ENCODE measurements at places on chromosomes 11 and 22. TPM values are rescaled to one million over a fixed set of nuclear protein-coding genes. Genes with fewer than 3 reads are reported as not detected.

DNA sequence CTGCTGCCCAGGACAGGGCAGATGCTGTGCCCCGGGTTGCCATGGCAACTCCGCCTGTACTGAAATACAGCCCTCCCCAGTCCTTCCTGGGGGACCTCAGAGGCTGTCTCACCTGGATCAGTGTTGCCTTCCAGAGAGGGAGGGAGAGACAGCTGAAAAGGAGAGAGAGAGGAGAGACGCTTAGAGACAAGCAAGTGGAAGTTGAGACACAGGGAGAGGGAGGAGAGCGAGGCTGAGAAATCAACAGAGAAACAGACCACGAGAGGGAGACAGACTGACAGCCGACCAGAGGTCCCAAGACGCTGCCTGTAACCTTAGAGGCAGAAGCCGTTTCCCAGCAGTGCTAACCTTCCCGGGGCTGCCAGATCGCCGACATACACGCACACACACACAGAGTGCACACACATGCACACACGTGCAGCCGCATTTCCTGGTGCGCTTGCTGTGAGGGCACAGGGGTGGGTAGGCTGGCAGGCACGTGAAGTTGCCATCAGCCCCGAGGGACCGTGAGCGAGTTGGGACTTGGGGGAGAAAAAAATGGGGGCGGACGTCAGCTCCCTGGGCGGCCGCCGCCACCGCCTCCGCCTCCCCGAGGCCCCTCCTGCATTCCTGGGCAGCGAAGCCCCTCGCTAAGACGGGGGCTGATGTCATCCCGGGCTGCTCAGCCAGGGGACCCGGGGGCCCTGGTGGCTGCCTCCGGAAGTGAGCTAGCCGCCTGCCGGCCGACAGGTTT lies 88.6 kb upstream of the CRYBB3 start:
- DNase-seq: peak; percentile 74

DNA sequence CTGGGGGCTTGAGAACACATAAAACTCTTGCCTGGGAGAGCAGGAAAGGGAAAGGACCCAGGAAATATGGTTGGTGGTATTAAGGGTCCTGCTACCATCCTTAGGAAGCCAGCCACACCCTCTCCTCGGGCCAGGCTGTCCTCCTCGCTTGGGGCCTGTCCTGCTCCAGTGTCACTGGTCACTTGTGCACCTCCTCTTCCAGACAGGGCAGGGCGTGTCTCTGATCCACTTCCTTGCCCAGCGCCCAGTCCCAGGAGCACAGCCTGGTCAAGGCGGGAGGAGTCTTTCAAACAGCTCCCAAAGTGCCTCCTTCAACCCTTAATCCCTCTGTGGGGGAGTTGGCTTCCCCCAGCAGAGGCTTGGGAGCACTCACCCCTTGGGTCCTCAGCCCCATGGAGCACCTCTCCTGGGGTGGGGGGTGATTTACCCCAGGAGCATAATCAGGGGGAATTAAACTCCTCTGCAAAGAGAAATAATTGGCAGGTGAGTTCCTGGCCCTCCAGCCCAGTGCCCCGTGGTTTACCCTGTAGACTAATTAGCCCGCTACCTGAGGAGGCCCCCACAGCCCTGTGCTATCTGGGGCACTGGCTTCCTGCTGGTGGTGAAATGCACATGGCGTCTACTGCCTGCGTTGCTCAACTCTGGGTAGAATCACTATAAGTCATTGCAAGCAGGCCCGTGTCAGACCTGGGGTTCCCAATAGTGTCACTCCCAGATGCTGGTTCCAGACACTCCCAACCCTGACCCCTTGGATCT lies 8.0 kb downstream of the TMPRSS6 start:
- DNase-seq: no peak

DNA sequence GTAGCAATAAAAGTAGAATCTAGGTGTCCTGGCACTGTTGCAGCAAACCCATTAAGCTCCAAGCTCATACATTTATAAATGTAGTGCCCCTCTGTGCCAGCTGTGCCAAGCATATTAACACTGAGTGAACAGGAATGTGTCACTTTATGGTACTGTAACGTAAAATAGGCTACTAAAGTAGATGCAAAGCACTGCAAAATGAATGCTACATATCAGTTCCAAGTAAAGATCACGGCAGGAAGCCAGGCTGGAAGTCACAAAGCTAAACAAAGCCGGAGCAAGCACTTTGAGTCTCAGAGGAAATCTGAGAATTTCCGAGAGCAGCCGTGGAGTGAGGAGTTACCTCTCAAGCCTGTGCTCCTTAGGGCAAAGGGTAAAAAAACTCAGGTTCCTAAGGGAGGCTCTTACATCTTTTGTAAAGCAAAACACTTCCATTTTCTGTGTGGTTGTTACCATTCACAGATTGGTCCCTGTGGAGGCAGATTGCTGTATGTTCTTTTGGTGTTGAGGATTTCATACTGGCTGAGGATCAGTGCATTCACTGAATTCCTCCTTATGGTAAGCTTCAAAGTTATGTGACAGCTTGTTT lies 85.7 kb downstream of the WNT11 start:
- peak; percentile 61 for DNase-seq

- DNase-seq: no peak
Measured at GRCh38 chr22:39610766-39611165, 40.2 kb downstream of the CACNA1I start.

GRCh38 chr22:43360576-43360975 lies 17.4 kb upstream of the SCUBE1 start:
- no peak for DNase-seq

DNA sequence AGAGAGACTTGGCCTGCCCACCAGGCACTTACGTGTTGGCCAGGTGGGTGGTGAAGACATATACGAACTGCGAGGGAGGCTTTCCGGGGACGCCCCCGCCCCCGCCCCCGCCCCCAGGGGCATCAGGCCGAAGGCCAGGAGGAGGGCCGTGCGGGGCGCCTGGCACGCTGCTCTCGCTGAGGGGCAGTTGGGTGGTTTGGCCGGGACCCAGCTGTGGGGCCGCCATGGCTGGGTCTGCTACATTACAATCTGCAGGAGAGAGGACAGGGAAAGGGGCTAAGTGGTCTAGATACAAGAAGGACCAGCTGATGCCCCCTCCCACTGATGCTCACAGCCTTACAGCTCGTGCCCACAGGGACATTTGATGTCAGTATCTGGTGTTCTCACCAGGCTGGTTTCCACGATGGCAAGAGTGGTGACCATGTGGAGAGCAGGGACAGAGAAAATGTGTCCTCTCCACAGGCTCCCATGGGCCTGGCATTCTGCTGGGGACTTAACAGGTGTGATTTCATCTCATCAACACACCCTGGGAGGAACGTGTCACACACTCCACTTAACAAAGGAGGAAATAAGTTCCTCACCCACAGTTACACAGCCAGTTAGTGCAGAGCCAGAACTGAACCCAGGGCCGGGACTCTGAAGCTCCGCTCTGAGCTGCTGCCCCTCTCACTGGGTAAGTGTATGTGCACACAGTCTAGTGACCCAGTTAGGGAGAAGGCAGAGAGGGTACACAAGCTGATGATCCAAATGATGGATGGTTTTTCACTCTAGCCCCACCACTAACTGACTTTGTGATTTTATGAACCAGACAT lies 19.7 kb downstream of the CXCR5 start:
- DNase-seq: no peak

GRCh38 chr11:66851698-66852465 lies 5.0 kb upstream of the LRFN4 start:
- no peak for DNase-seq

DNA sequence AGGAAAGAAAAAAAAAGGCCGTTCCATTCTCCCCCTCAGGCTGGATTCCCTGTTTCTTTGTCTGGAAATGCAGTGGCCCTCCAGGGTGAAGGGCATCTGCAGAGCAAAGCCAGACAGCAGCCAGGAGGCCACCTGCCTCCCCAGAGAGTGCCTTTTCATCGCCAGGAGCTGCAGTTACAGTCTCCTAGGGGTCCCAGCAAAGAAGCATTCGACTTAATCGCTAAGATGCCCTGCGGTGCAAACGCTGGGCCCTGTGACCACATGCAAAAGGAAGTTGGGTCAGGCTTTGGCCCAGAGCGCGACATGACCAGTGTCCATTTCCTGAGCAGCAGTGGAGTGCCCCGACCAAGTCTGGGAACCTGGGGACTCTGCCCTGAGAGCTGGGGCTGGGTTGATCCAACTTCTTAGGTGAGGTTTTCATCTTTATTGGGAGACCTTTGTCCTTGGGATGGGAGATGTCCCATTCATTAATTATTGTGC lies 304.6 kb downstream of the OPCML start:
- DNase-seq: no peak

- DNase-seq: no peak
Measured at GRCh38 chr11:16412525-16413172, 56.3 kb upstream of the SOX6 start.

DNA sequence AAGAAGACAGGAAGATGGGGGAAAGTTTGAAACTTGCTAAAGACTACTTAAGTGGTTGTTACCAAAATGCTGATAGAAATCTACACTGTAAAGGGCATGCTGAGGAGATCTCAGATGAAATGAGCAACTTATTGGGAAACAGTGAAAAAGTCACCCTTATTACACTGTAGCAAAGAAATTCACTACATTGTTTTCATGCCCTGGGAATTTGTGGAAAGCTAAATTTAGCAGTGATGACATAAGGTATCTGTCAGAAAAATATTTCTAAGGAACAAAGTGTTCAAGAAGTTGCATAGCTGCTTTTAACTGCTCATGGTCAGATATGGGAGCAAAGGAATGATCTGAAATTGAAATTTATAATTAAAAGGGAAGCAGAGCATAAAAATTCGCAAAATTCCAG lies 702.4 kb upstream of the LRRC4C start:
- DNase-seq: no peak

DNA sequence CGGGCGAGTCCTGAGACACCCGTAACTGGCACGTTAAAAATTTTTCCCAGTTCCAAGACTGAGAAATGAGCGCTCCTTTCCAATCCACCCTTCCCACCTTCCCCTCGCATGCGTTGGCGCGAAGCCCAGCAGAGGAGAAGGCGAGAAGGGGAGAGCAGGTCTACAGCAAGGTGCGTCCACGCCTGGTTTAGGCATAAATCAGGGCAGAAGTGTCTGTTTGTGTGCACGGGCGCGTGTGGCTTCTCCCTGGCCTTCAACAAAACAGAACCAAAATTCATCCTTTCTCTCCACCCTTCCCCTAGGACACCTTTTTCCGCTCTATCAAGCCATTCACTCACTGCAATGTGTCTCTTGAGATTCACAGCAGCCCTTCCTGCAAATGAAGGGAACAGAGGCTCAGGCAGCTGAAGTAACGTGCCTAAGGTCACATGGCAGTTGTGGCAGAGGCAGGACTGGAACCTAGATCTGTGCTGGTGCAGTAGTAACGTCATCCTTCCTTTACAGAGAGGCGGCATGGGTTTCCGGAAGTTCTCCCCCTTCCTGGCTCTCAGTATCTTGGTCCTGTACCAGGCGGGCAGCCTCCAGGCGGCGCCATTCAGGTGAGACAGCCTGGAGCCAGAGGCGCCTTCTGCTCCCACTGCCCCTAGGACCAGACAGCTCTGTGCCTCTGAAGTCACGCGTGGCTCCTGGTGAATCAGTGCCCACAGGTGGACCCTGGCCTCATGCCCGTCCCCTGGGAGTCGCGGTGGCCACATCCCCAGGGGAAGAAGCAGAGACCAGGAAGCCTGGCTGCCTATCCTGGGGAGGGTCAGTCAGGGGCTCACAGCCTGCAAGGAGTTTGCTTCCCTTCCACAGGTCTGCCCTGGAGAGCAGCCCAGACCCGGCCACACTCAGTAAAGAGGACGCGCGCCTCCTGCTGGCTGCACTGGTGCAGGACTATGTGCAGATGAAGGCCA lies 1.1 kb downstream of the CALCB start:
- DNase-seq: peak; percentile 73

- no peak for DNase-seq
Measured at GRCh38 chr11:14916403-14916802, 24.4 kb upstream of the CYP2R1 start.

MPEG1 gene
- polyA plus RNA-seq: 12.0 TPM

CCDC188 gene
- polyA plus RNA-seq: 2.9 TPM

SLC22A12 gene
- polyA plus RNA-seq: not detected
